T47D (cell line): ENCODE measurements at places on chromosomes 3 and 15.

- DNase-seq: no peak
Observed at GRCh38 chr3:183341545-183342288, 86.7 kb downstream of the MCF2L2 start.

DNA sequence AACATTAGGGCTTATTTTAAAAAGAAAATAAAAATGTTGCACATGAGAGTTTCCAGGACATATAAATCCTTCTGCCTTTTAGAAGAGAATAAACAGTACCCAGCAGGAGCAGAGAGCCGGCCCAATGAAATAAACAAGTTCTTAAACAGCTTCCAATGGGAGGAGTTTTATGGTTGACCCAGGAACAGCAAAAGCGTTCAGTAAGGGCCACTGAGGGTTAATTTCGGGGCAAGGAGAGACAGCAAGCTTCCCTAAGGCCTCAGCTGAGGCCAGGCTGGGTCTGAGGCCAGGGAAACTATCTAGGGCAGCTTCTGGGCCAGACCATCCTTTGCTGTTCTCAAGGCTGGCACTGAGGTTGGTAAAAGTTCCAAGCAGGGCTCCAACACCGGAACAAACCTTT, 3.4 kb downstream of the PDZRN3 start:
- no peak for DNase-seq

- no peak for DNase-seq
Observed at GRCh38 chr3:29973763-29974162, 632.6 kb upstream of the TGFBR2 start.

- DNase-seq: no peak
Observed at GRCh38 chr15:81301815-81302399, 22.0 kb downstream of the STARD5 start.

DNA sequence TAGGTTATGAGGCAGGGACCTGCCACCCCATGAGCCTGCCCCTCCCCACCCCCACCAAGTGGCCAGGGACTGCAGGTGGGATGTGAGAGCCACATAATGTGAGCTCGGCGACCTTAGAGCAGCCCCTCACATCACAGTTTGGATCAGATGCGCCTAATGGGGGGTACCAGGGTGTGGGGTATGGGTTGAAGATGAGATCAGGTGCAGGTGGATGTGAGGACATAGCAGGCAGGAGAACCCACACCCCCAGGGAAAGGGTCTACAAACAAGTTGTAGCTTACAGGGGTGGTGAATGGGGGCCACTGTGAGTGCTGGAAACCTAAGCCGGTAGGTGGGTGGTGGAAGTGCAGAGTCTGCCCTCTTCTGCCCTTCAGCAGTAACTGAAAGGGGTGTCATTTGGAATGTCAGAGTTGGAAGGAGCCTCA, 94.0 kb downstream of the CORO2B start:
- no peak for DNase-seq

DNA sequence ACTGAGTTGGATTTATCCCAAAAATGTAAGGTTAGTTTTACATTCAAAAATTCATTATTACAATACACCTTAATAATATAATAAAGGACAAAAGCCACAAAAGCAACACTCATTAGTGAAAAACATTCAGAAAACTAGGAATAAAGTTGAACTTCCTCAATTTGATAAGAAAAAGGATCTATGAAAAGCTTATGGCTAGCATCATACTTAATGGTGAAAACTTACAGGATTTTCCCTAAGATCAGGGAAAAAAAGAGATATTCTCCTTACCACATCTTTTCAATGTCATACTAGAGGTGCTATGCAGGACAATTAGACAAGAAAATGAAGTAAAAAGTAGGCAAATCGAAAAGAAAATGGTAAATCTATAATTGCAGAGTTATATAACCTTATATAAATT, 279.9 kb downstream of the CGGBP1 start:
- no peak for DNase-seq

GRCh38 chr3:47007482-47008233, 28.2 kb downstream of the NBEAL2 start:
- no peak for DNase-seq

- DNase-seq: no peak
Observed at GRCh38 chr3:186963636-186964035, 33.3 kb downstream of the ST6GAL1 start.

GRCh38 chr3:9468460-9468859, 71.0 kb downstream of the SETD5 start:
- DNase-seq: no peak

DNA sequence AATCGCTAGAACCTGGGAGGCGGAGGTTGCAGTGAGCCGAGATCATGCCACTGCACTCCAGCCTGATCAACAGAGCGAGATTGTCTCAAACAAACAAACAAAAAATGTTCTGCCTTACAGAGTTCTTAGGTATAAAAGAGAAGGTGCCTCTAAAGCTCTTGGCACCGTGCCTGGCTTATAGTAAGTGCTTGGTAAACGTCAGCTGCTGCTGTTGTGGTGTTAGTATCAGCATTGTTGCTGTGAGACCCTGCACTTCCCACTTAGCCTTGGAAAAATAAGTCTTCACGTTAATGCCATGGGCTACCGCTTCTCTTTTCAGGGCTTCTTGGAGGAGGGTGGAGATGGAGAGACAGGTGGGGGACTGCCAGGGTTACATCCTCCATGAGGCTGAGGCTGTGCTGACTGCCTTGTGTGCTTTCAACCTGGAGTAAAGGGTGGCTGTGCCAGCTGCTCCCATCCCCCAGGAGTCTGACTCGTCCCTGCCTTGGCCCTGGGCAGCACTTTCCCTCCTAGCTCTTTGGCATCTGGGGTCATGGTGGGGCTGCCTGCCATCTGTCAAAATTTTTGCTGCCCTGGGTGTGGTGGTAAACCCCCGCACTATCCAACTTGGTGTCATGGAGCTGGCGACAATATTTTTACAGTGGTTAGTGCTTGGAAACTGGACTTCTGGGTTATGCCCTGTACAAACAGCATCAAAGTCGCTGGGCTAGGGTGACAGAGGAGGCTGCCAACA, 17.8 kb downstream of the FLNB start:
- DNase-seq: peak; percentile 80

- no peak for DNase-seq
Observed at GRCh38 chr3:151635905-151636304, 97.8 kb upstream of the AADACL2 start.

GRCh38 chr3:58580826-58581327, 3.7 kb upstream of the FAM107A start:
- DNase-seq: no peak

DNA sequence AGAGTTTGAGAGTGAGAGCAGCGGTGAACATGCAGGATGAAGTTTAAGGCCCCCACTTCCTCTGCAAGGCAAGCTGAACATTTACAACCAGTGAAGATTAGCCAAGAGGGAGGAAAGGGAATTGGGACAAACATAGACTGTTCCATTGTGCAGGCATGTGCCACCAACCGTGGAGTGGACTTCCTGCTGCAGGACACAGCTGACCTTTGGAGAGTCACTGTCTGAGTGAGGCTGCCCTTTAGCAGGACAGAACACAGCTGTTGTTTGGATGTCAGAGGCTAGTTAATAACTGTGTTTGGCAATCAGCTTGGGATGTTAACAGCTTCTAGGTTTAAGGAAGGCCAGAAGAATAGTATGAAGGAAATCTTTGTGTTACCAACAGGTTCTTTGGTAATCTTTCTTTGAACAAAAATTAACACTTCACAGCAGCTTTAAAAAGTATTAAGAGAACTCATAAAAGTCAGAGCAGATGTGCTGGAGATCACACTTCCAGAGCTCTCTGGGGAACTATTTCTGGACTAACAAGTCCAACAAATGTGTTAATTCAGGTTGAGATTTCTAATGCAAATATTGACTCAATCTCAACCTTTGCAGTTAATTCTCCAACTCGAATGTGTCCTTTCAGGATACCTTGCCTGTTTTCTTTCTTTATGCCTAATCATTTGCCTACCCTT, 31.4 kb downstream of the CTDSPL start:
- peak; percentile 38 for DNase-seq

DNA sequence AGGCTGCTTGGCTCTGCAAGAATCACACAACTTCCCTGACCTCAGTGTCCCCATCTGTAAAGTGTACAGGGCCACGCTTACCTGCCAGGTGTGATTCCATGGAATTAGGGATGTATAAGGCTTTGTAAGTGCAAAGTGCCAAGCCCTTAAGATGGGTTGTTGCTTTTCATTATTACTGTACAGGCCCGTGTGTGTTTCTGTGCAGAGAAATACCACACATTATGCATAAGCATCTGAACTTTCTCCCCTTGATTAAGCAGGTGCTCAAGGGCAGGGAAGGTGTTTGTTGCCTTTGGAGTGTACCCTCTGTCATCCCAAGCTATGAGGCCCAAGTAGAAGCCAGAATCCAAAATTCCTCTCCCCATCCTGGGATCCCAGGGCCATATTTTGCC, 13.6 kb upstream of the HRH1 start:
- no peak for DNase-seq

GRCh38 chr3:80215191-80215590, 447.4 kb upstream of the ROBO1 start:
- DNase-seq: no peak

DNA sequence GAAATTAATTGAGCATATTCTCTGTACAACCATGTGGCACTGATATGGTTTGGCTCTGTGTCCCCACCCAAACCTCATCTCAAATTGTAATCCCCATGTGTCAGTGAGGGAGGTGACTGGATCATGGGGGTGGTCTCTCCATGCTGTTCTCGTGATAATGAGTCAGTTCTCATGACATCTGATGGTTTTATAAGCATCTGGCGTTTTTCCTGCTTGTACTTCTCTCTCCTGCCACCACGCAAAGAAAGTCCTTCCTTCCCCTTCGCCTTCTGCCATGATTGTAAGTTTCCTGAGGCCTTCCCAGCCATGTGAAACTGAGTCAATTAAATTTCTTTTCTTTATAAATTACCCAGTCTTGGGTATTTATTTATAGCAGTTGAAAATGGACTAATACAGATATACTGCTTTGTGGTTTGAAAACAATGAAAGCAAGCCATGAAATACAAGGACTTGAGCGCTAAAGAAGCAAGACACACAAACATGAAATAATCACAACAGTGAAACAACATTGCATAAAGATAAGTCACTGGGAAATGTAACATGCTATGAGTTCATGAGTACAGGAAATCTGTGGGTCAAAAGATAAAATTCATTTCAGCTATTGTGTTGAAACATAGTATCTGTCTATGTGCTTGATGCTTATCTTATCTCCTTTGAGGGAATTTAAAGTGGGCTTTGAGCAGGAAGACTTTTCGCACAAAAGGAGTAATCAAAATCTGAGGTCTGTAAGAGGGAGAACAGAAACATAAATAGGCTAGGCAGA, 288.7 kb downstream of the GBE1 start:
- DNase-seq: no peak

GRCh38 chr15:79606831-79607355, 174.8 kb downstream of the MINAR1 start:
- DNase-seq: no peak

DNA sequence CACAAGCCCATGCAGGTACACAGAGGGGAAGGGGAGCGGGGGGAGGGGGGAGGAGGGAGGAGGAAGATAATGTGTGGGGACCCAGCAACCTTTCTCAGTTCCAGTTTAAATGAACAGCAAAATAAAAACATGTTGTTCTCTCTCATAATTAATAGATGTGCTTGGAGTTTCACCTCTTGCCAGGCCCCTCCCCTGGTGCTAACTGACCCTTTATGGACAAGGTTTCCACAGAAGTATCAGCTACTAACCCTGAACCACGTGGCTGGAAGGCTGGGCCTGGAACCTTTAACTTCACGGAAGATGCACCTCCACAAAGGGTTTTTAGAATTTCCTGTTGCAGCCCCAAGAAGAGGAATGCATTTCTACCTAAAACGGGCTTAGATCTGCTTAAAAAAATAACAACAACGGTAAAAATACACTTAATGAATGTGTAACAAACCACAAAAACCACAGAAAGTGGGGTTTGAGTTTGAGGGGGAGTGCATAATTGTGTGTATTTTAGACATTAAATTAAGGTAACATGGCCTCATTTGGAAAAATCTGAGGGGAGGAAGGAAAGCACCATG, 14.8 kb upstream of the SMAD3 start:
- DNase-seq: no peak

DNA sequence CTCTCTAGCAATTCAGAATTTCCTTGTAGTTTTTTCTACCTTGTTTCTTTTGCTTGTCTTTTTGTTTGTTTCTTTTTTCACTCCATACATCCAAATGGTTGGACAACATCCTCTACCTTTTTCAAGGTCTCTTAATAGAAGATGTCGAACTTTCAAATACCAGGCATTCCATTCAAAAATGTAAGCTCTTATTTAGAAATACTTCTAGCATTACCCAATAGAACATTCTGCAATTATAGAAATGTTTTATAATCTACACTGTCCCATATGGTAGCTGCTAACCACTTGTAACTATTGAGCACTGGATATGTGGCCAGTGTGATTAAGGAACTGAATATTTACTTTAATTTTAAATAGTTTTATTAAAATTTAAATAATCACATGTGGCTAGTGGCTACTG, 196.2 kb upstream of the MRPL3 start:
- no peak for DNase-seq

GRCh38 chr15:47124430-47125102, 592.7 kb upstream of the SEMA6D start:
- DNase-seq: no peak

DNA sequence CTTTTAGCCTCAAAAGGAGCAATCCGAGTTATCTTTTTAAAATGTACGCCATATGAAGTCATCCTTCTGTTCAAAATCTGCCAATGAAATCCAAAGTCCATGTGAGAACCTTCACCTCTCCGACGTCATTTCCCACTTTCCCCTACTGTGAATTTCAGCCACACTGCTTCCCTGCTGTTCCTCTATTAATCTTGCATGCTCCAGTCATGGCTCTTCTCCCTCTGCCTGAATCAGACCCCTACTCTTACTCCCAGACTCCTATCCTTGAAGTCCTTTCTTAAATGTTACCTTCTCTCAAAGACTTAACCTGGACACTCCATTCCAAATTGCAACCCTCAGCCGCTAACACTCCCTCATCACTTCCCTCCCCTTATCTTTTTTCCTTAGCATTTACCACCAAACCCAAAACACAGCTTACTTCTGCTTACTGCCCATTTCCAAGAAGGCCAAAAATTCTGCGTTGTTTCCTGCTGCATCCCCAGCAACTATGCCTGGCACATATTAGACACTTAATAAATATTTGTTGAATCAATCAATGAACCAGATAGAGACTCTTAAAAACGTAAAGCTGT, 1.2 kb downstream of the NKIRAS1 start:
- no peak for DNase-seq

GRCh38 chr15:56617628-56618027, 115.7 kb downstream of the ZNF280D start:
- DNase-seq: no peak
